ENCODE measurements at places on chromosomes 5 and 9. TPM values are rescaled to one million over a fixed set of nuclear protein-coding genes. Genes with fewer than 3 reads are reported as not detected.
A peak's percentile ranks its signal among the peaks of the same experiment; 100 is the strongest.

- H3K4me1 ChIP-seq, result peaks cover 33% of the 10 kb centered on the region
- H3K4me3 ChIP-seq, result no peak overlapping the region
- no peaks in the 10 kb centered on the region for H3K36me3 ChIP-seq
- DNase-seq, result no peak
- H3K27ac ChIP-seq, result peak overlapping the region; percentile 64
Observed at GRCh38 chr9:96514800-96515158, 64.8 kb downstream of the HABP4 start.

DNA sequence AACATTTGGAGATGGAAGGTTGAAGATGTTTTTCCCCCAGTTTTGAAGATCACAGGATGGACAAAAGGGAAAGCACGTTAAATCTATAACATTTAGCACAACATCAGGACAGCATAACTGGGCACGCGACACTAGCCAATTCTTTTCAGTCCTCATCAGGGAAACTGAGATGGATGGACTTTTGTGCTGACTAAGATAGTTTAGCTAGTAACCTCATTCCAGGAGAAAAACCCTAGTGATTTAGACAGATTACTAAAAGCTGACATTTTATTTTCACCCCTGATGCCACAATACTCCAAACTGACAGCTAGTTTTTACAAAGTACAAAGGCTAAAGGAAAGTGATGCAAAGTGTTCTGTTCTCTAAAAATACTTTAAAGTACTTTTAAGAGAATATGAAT lies 53.3 kb downstream of the EPB41L4B start:
- H3K27me3 ChIP-seq, result no peaks in the 10 kb centered on the region
- no peaks in the 10 kb centered on the region for H3K36me3 ChIP-seq
- no peak for DNase-seq
- H3K4me3 ChIP-seq, result no peak overlapping the region
- peaks cover 81% of the 10 kb centered on the region for H3K4me1 ChIP-seq
- H3K27ac ChIP-seq, result peak overlapping the region; percentile 10

- H3K4me3 ChIP-seq, result no peak overlapping the region
- no peaks in the 10 kb centered on the region for H3K27me3 ChIP-seq
- H3K27ac ChIP-seq, result no peak overlapping the region
- H3K36me3 ChIP-seq, result no peaks in the 10 kb centered on the region
- DNase-seq, result no peak
Observed at GRCh38 chr5:116731432-116731831, 156.8 kb upstream of the SEMA6A start.

DNA sequence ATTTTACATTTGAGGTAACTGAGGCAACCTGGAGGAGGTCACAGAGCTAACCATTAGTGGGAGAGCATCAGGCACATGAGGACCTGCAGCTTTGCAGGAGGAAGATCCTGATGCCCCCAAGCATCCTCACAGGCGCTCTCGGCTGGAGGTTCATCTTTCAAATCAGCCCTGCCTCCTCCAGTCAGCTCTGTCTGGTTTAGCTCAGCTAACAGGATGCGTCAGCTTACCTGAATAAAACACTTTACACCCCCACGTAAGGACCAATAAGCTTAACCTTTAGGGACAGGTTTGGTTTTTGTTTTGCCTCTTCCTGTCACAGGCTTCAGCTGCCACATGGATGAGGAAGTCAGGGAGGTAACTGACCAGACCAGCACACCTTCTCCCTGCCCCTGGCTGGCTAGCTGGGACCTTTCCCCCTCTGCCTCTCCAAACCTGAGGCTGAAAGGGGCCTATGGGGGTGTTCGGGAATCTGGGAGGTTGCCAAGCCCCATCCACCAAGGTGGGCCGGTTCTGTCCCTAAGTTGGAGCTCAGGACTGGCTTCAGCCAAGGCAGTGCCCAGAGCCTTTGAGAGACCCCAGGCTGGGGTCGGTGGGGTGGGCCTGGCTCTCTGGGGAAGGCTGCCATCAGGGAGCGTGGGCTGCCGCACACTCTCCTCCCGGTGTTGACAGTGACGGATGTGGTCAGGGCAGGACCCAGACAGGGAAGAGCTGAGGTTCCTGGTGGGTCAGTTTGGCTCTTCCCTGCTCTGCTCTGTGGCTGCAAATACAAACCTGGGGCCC lies 20.0 kb upstream of the FCN1 start:
- H3K27me3 ChIP-seq, result no peaks in the 10 kb centered on the region
- H3K4me1 ChIP-seq, result no peaks in the 10 kb centered on the region
- no peaks in the 10 kb centered on the region for H3K36me3 ChIP-seq
- H3K27ac ChIP-seq, result no peak overlapping the region
- no peak overlapping the region for H3K4me3 ChIP-seq

- H3K27me3 ChIP-seq, result no peaks in the 10 kb centered on the region
- H3K36me3 ChIP-seq, result no peaks in the 10 kb centered on the region
- H3K27ac ChIP-seq, result no peak overlapping the region
- no peak overlapping the region for H3K4me3 ChIP-seq
- peaks cover 29% of the 10 kb centered on the region for H3K4me1 ChIP-seq
- DNase-seq, result no peak
Observed at GRCh38 chr5:137335493-137335892, 163.6 kb downstream of the SPOCK1 start.

Gene CDH9
- not detected for total RNA-seq

Gene ADAMTS6
- 3.3 TPM for total RNA-seq
